A172 (cell line): ENCODE measurements at places on chromosomes 5 and 9.

DNA sequence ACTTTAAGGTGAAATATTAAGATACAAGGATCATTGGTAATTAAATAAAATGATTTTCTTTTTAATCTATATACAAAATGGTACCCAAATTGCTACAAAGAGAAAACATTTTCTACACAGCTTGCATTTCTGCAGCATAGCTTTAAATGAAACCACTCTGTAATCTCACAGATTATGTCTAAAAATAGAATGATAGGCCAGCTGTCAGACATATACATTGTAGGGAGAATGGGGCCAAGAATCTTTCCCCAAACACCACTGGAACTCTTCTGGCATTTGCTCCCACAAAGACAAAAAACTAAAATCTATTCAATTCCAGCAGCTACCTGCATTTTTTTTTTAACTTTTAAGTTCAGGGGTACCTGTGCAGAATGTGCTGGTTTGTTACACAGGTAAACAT lies 124.1 kb upstream of the NR5A1 start:
- DNase-seq, result no peak

DNA sequence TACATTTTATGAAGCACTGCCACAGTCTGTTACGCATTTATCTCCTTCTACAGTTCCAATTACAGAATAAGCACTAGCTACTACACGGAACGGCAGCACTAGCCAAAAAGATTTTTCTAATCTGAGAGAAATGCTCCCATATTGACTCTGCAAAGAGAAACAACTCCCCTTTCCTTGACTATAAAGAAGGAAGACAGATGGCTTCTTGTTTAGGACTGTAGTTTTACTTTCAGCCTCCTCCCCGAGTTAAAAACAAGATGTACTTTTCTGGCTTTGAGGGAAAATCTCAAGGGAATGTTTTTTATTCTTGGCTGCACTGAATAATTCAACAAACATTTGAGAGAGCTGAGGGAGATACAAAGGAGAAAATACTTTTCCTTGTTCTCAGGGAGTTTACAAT lies 1.9 kb upstream of the SLC44A1 start:
- DNase-seq, result no peak

- DNase-seq, result no peak
Observed at GRCh38 chr5:129629575-129629974, 118.3 kb upstream of the MINAR2 start.

- DNase-seq, result peak; percentile 36
Observed at GRCh38 chr9:100322954-100323536, 29.7 kb downstream of the TEX10 start.

GRCh38 chr9:77906991-77907390 lies 124.6 kb downstream of the GNAQ start:
- no peak for DNase-seq

DNA sequence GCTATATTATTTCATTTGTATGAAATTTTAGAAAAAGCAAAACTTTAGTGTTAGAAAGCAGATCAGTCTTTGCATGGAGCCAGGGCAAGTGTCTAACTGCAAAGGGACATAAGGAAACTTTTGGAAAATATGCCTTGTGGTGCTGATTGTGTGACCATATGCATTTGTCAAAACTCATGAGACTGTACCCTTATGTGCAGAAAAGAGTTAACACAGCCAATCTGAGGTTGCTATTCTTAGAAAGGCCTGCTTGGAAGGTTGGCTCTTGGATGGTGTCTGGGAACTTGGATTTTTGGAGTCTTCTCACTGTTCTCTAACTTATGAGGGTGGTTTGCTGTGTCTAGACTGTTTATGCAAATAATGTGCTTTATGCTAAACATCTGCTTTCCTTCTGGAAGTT lies 76.6 kb downstream of the SNX18 start:
- no peak for DNase-seq

GRCh38 chr9:137784641-137785513 lies 92.7 kb upstream of the CACNA1B start:
- DNase-seq, result no peak

- DNase-seq, result peak; percentile 23
Observed at GRCh38 chr9:107049046-107049802, 186.3 kb downstream of the ZNF462 start.

DNA sequence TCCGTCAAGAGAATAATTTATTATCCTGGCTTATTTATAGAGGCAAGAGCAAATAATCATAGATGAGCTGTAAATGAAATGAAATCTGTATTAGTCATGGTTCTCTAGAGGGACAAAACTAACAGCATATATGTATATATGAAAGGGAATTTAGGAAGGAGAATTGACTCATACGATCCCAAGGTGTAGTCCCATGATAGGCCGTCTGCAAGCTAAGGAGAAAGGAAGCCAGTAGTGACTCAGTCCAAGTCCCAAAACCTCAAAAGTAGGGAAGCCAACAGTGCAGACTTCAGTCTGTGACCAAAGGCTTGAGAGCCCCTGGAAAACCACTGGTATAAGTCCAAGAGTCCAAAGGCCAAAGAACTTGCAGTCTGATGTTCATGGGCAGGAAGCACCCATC lies 515.9 kb upstream of the CYLC2 start:
- peak; percentile 57 for DNase-seq

- DNase-seq, result no peak
Observed at GRCh38 chr5:10295619-10296326, 11.9 kb downstream of the CMBL start.

- DNase-seq, result peak; percentile 10
Observed at GRCh38 chr9:107547772-107548297, 58.3 kb upstream of the KLF4 start.

DNA sequence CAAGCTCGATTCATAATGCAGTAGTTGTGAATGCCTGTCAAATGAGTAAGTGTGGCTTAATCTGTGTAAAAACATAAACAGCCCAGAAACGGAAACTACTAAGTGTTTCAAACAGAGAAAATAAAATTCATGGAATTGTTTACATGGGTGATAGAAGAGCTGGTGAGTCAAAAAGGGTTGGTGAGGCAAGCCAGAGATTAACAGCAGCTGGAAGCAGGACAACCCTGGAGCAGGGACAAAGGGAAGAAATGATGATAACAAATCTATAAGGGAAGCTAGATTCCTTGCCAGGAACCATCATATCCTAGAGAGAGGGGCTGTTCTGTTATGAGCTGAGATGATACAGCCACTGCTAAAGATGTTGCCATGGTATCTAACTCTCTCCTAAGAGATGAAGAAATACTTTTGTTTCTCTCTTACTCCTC lies 18.0 kb upstream of the PRR16 start:
- DNase-seq, result peak; percentile 80

DNA sequence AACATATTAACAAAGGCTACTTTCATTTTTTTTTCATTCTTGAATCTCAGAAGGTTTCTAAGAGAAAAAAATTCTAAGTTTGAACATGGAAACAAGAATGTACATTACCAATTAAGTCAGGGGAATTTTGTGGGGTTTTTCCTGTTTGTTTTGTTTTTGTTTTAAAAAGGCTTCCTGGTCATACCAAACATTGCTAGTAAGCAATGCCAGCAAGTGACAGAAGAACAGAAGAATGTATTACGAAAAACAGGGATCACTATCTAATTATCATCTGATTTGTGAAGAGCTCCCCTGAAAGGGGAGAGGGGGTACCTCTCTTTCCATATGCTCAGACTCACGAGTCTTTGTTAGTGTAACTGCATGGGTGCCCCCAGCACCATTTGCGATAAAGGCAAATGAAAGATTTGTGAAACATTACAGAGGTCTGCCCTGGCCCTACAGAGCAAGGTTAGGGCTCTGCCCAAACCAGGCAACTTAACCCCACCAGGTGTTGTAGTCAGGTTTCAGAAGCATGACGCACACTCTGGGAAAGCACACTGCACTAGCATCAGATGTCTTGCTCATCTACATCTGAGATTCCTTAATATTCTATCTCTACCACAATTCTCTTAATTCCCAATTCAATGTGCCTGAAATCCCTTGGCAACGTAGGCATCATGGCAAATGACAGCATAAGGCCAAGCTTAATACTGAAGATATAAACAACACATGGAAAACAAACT lies 268.2 kb downstream of the MLLT3 start:
- DNase-seq, result no peak

DNA sequence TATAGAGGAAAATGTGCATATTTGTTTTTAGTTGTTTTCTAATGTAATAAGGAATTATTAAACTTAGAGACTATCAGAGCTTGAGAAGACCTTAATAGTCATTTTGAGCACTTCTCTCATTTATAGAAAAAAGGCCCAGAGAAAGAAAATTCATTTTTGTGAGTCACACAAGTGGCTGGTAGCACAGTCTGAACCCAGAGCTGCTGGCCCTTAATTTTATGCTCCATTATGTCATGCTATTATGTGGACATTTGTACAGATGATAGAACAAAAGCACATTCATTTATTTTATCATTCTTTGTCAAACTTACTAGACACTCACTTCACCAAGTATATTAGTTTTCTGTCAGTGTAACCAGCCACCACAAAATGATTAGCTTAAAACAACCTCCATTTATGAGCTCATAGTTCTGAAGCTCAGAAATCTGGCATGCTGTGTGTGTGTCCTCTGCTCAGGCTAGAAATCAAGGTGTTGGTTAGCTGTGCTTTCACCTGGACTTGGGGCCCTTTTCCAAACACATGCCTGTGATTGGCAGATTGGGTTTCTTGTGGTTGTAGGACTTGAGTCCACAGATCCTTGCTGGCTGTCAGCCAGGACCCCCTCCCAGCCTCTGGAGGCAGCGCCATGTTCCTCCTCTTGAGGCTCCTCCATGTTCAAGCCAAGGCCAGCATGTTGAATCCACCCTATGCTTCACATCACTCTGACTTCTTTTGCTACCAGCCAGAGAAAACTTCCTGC lies 188.9 kb downstream of the ARHGAP26 start:
- peak; percentile 13 for DNase-seq

DNA sequence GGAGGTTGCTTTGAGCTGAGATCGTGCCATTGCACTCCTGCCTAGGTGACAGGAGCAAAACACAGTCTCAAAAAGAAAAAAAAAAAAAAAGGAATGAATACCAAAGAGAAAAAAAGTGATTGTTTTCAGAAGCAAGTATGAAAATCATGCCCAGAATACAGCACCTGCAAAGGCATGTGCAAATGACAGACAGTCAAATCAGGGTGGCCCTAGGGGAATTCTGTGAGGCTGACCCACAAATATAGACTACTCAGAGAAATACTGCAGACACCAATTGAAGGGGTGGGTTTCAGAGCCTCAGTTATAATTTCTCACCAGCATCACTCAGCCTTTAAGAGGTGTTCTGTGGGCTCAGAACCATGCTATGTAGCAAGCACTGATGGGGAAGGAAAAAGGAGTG lies 28.6 kb downstream of the DCAF12 start:
- no peak for DNase-seq

GRCh38 chr9:23615569-23615968 lies 210.5 kb downstream of the ELAVL2 start:
- DNase-seq, result no peak

- no peak for DNase-seq
Observed at GRCh38 chr9:125241863-125242739, 958 bp upstream of the HSPA5 start.

DNA sequence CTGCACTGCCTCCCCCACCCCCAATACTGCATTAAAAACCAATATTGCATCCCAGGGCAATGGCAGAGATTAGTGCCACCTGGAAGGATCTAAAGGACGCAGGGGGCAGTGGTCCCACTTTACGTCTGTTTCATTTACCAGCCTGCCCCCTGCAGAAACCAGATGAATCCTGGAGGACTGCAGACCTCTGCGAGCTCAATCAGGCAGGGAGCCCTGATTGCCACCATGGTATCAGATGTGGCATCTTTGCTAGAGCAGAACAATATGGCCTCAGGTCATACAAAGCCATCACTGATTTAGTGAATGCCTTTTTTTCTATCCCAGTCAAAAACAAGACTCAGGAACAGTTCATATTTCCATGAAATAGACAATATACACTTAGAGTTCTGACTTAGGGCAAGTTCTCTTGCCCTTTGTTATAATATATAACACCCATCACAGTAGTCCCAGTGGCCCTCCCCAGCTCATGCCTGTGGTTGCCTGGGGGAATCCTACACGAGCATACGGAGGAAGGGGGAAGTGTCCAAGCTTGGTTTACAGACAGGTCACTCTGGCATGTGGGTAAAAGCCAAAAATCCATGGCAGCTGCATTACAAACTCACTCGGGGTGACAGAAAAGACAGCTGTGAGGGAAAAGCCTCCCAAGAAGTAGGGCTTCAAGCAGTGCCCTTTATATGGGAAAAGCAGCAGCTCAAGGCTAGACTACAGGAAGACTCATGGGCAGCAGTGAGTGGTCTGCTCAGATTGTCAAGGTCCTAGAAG lies 85.1 kb downstream of the MED27 start:
- DNase-seq, result no peak

- peak; percentile 76 for DNase-seq
Observed at GRCh38 chr9:82553654-82554366, 509.1 kb downstream of the RASEF start.

DNA sequence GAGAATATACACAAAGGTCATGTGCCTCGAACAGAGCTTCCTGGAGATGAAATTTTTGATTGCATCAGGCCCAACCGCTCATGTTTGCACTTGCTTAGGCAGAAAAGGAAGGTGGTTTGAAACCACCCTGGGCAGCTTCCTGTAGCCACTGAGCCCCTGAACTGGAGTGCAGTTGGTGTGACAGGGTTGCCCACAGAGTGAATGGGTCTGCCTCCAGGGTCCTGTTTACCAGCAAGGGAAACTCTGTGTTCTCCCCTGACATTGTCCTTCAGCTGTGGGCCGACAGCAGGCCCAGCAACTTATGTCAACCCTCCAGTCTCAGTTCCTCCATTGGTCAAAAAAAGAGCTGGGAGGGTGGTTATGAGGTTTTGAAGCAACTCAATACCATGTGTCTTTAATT lies 289.6 kb downstream of the KIF4B start:
- DNase-seq, result no peak

DNA sequence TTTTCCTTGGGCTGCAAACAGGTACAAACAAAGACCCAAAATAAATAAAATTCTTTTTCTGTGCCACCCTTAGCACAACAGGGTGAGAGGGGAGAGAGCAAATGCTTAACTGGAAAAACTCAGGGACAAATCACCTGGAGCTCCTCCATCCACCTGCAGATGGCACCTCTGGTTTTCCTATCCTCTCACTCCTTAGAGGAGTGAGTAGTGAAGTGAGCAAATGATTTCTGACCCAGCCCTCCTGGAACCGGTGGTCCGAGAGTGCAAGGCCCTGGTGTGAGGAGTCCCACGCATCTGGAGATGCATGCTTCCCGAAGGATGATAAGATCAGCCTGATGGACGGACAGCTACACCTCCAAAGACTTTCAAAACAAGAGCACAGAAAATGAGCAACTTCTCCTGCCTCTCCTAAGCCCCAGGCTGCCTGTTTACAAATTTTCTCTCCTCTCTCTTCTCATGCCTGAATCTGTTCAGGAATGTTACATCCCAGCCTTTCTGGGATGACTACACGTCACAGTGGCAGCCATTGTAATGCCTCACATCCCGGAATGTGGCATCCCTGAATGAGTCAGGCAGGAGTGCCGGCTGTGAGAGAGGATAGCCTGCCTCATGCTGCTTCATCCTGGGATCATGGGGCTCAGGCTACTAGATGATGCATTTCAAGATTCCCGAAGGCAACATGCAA lies 86.4 kb downstream of the ADRB2 start:
- peak; percentile 99 for DNase-seq
